ENCODE measurements at places on chromosomes 1 and 21.

GRCh38 chr1:56491441-56491840 is 87.9 kb downstream of the PLPP3 start:
- no peak for DNase-seq

DNA sequence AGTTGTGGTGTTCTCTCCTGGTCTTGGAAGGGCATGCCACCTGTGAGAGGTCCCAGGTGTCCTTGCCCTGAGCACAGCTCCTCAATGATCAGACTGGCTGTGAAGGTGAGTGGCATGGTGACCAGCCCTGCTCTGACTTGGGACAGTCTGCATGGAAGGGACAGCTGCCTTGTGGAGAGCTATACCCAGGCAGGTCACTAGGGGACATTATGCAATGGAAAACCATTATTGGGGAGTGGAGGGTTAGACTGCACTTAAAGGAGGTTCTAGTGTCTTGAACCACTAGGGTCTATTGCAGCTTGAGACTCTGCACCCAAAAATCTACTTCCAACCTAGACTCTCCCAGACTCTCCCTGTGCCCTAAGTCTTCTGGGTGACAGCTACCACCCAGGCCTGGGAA is 24.8 kb downstream of the FAM78B start:
- no peak for DNase-seq

GRCh38 chr1:54240741-54241335 is 40.9 kb downstream of the MRPL37 start:
- DNase-seq: no peak

- DNase-seq: peak; percentile 45
These were observed 70.4 kb upstream of the TARDBP start for GRCh38 chr1:10941891-10942541.

DNA sequence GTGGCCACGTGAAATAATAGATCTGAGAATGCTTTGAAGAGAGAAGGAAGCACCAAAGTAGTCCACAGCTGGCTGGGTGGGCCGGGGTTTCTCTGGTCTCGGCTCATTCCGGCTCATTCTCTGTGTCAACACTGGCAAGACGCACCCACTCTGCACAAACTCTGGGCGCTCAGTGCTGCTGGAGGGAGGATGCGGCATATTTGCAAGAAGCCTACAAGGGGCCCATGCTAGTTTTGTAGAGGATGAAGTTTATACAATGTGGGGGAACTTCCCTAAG is 28.8 kb upstream of the TMPRSS2 start:
- no peak for DNase-seq

GRCh38 chr1:45673956-45674355 is 12.4 kb downstream of the GPBP1L1 start:
- no peak for DNase-seq

DNA sequence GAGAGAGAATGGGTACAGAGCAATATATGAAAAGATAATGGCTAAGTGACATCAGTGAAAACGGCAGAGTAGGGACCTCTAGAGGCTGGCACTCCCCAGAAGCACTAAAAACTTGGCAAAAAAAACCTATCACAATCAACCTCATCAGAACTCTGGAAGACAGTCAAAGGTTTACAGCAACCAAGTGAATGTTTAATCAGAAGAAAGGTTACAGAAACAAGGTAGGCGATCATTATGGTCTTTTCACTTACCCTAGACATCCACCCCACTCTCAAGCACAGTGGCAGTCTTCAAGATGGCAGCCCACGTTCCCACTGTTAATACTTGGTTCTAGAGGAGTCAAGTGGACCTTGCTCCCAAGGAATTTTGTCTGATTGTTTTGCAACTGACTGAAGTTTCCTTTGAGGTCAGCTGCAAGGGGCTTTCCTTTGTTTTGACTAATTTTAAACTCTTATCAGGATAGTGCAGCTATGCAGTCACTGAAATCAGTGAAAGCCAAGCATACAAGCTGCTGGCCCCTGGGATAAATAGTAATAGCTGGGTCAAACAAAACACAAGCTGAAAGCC is 7.2 kb downstream of the KIFAP3 start:
- no peak for DNase-seq

DNA sequence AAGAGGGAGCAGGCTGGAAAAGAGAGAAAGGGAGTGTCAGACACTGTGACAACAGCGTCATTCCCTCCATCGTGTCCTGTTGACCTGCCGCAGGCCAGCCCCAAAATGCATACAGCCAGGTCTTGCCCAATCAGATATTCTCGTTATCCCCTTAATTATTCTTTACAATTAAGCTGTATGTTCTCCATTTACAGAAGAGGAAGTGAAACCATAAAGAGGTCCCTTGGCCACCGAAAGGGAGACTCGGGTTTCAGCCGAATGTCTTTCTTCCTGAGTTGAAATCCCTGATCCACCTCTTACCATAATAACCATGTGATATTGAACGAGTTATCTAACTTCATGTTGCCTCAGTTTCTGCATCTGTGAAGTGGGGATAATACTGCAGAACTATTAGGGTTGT is 70.5 kb downstream of the IGSF21 start:
- DNase-seq: no peak

DNA sequence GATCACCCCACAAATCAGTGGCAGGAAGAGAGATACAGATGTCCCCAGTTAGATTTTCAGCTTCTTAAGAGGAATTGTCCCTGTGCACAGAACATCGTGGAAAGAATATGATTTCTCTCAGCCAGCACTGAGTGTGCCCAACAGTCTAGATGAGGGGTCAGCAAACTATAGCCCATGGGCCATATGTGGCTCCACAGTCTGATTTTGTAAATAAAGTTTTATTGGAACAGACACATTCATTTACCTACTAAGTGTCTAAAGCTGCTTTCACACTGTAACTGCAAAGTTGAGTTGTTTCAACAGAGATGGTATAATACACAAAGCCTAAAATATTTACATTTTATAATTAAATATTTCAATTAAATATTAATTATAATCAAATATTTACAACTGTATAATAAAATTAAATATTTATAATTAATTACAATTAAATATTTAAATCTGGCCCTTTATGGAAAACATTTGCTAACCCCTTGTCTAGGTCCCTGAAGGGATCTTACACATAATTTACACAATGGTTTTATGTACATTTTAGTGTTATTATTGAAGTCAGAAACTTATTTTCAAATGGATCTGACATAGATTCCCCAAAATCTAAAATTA is 407.6 kb downstream of the PTPRU start:
- DNase-seq: no peak

GRCh38 chr1:8704866-8705506 is 112.5 kb downstream of the RERE start:
- DNase-seq: no peak

- no peak for DNase-seq
These were observed 9.9 kb upstream of the DCAF6 start for GRCh38 chr1:167926486-167926997.

GRCh38 chr1:10803971-10804820 is 7.8 kb upstream of the CASZ1 start:
- DNase-seq: no peak

GRCh38 chr1:153612111-153612754 is 704 bp downstream of the S100A16 start:
- DNase-seq: no peak

DNA sequence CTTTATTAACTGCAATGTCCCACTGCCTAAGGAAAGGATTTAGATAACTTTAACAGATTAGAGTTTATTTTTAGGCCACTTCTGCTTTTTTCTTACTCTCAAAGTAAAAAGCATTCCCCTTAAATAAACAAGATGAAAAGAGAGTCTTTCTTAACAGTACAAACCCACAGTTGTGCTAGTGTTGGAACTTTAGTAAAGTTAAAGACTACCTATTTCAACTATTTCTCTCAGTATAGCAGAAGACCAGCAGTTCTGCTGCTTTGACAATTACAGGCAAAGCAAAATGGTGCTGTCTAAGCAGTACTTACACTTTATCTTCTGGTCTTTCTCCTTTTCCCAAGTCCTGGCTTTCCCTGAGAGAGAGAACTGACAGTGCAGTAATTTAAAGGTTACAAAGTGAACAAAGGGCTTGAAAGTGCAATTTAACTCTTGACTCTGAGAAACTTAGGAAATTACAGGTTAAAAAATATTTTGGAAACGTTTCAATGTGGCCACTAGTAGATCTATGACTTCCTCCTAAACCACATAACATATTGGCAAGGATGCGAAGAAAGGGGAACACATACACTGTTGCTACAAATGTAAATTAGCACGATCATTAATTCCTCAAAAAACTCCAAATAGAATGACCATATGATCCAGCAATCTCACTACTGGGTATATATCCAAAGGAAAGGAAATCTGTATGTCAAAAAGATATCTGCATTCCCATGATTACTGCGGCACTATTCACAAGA is 135.4 kb upstream of the POGK start:
- no peak for DNase-seq

GRCh38 chr1:228766788-228767187 is 31.5 kb downstream of the RHOU start:
- no peak for DNase-seq

GRCh38 chr1:167854184-167854583 is 59.8 kb downstream of the ADCY10 start:
- DNase-seq: no peak

- no peak for DNase-seq
These were observed 16.6 kb upstream of the DR1 start for GRCh38 chr1:93328809-93329760.

DNA sequence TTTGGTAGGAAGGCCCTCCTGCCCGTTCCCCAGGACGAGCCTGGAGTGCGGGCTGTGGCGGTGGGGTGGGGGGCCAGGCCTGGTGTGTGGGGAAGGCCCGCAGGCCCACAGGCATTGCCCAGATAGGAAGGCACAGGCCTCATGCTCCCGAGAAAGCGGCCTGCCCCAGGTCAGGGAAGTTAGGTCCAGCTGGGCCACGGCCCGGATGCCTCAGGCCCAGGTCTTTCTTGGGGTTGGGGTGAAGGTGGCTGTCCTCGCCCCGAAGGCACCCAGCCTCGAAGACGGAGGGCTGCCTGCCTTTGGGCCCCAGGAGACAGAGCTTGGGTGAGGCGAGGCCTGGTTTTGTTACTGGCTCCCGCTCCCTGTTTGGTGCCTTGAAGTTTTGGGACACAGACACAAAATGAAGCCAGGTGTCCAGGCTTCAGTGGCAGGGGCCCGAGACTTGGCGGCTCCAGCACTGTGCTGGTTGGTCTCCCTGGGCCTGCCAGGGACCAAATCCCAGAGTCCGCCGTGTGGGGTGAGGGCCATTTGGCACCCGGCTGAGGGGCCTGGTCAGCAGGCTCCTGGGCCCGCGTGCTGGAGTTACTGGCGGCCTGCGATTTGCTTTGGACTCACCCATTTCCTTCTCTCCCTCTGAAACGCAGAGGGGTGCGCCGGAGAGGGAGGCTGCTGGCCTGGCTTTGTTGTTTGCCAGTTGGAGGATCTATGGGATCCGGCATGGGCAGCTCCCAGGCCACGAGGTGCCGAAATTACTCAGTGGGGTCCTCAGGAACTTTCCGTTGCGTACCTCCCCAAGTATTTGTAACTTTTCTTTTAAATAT is 2.0 kb downstream of the SKI start:
- DNase-seq: no peak

DNA sequence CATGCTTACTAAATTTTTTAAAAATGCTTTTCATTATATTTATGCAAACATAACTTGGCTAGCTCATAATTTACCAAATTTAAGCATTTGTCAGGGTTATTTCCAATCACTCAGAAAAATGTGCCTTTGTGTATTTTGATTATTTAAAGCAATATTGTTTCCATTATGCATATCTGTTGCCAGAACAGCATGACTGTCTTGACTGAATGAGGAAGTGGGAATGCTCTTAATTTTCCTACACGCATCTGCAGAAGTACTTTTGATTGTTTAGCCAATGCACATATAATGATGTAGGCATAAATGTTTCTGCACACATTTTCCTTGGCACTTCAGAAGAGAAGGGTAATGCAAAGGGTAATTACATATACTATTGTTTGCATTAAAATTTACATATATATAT is 92.5 kb upstream of the ADGRL2 start:
- no peak for DNase-seq

GRCh38 chr1:59570524-59570923 is 244.2 kb upstream of the HOOK1 start:
- DNase-seq: peak; percentile 33

DNA sequence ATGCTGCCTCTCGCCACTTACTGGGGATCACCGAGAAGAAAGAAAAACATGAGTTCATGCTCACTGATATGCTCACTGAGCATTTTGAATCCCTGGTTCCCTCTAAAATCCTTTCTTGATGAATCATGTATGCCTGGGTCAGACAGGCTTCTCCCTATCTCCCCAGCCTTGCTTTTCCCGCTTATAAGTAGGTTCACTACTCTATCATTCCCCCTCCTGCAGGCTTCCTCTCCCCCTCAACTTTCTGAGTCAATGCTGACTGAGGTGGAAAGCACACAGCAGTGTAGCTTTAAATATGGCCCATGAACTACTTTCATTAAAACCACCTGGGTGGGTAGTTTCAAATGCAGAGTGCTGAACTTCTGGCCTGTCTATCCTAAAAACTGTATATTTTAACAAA is 41.7 kb downstream of the FMO4 start:
- DNase-seq: no peak

- DNase-seq: no peak
These were observed 188.3 kb upstream of the GREM2 start for GRCh38 chr1:240800291-240800690.

GRCh38 chr1:44826375-44827196 is 16.5 kb downstream of the PTCH2 start:
- DNase-seq: no peak

DNA sequence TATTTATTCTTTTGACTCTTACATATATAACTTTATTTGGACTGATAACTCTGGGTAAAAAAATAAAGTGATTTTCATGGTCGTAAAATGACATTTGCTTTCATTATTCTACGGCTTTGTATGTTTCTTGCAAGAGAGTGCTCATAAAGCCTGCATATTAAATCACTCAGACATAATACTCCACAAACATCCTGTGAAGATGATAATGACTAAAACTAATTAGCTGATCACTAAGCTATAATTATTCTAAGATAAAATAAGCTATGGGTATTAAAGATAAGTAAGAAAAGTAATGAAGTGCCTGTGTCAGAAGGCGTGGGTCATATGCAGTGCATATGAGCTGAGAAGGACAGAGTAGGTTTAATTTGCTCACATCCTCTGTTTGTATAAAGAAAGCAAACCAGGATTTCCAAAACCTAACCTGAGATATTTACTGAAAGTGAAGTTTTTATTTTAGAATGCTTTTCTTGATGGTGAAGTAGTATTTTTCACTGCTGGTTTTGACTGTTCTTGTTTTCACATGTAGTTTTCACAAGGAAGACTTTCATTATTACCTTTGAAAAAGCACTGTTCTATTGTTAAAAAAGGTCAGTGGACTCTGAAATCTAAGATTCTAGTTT is 278.8 kb downstream of the AMY1C start:
- DNase-seq: no peak

GRCh38 chr21:42711667-42712066 is 58.2 kb downstream of the PDE9A start:
- no peak for DNase-seq

DNA sequence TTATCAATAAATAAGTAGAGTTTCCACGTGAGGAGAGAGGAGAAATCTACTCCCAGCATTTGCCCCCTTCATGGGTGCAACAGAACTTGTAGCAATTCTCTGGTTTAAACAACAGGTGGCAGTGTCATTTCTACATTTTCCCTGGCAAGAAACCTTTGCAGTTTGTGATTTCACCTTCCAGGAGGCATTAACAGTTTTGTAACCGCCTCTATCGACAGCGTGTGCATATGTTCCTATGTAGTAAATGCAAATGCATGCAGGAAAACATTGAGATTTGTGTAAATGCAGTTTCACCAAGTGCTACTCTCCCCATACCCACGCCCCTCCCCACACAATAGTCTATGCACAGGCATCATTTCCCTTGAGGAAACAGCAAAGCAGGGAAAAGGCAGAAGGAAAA is 494.7 kb downstream of the SMYD3 start:
- peak; percentile 28 for DNase-seq

GRCh38 chr1:55695552-55695951 is 480.4 kb upstream of the USP24 start:
- no peak for DNase-seq
